Lung microvascular endothelial cell (primary cell): ENCODE measurements at places on chromosomes 12 and 14. TPM values are rescaled to one million over a fixed set of nuclear protein-coding genes. Genes with fewer than 3 reads are reported as not detected.

Gene KCNJ8
- total RNA-seq: not detected in 2 replicates

Gene LRFN5
- not detected in 2 replicates for total RNA-seq

GRCh38 chr12:101685092-101685491, 12.3 kb upstream of the CHPT1 start:
- no peak for DNase-seq

DNA sequence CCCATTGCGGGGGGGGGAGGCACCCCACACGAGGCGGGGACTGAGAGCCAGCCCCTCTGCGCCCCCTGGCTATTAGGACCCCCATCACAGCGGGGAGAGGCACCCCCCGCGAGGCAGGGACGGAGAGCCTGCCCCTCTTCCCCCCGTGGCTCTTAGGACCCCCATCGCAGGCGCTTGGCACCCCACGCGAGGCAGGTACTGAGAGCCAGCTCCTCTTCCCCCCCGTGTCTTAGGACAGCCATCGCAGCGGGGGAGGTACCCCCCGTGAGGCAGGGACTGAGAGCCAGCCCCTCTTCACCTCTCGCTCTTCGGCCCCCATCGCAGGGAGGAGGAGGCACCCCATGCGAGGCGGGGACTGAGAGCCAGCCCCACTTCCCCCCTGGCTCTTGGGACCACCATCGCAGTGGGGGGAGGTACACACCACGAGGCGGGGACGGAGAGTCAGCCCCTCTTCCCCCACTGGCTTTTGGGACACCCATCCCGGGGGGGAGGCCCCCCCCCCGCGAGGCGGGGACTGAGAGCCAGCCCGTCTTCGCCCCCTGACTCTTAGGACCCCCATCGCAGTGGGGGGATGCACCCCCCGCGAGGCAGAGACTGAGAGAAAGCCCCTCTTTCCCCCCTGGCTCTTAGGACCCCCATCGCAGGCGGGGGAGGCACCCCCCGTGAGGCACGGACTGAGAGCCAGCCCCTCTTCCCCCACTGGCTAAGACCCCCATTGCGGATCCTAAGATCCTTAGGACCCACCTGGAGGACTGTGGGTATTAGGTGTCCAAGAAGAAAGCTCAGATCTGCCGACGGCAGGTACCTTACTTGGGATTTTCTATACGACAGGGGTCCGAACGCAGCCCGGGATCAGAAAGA, 198.6 kb upstream of the PZP start:
- no peak for DNase-seq

- no peak for DNase-seq
Observed at GRCh38 chr14:22487401-22487800, 101.6 kb downstream of the DAD1 start.

Gene C12orf56
- total RNA-seq: not detected in 2 replicates

GRCh38 chr12:53231671-53231920, 413 bp downstream of the RARG start:
- DNase-seq: no peak
